ENCODE measurements at places on chromosomes 13 and 19.

- no peak for DNase-seq
Measured at GRCh38 chr13:25821776-25822175, 230.0 kb downstream of the SHISA2 start.

DNA sequence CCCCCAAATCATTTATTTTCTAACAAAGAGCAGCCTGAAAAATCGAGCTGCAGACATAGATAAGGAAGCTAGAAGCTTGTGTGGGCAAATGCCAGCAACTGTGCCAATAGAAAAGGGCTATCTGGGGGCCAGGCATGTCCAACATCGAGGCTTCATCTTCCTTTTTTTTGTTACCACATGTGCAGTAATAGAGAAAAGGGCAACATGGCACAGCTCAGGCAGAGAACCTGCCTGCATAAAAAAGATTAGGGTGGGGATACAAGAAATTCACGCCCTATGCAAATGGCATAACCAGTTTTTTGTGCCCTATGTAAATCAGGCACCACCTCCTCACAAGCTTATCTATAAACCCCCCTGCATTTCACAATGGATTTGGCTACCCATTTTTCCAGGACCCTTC, 60.4 kb upstream of the ABCC4 start:
- DNase-seq = no peak

DNA sequence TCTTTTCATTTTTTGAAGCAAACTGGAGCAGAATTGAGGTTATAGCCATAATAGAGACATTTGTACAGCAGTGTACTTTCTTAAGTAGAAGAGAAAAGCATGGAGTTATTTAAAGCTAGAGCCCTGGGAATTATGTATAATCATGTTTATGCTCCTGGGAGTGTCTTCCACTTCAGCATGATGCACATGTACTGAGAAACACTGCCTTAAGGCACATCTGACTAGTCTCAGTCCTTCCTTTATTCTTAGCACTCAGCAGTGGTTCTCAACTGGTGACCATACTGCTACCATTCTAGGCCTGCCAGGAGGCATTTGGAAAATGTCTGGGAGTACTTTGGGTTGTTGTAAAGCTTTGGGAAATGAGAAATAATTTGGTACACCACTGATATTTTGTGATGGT, 45.8 kb downstream of the VWA8 start:
- DNase-seq = peak; percentile 31

GRCh38 chr13:29260684-29261083, 334.8 kb downstream of the SLC7A1 start:
- DNase-seq = peak; percentile 4

DNA sequence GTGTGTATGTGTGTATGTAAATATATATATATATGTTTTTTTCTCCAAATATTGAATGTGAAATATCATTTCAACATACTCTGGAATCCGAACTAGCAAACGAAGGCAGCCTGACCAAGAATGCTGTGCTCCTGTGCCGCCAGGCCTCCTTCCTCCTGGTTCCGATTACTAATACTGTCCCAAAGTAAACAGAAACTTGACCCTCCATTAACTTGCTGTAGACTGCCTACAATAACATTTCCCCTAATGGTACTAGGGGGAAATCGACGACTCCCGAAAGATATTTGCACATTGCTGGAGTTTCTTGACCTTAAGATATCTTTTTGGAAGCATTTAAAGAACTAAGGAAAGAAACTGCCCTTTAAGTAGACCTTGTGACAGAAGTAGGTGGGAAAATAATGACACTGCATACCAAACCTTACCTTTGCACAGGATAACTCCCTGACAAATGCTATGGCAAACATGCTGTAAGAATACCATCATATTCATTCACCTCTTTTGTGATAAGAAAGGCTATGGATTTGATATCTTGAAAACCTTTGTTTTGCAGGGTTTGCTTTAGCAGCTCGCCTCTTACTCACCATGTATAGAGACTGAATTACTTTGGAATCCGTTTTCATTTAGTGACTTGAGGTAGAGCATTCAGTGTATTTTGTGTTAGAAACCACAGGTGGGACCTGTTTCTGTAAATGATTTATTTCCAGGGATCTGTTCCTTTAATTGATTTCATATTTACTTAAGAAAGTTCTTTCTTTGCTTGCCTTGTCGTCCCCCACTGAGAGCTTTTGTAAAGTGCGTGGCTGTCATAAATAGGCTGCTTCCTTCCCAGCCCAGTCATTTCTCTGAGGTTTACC, 80.1 kb downstream of the KLF5 start:
- peak; percentile 65 for DNase-seq

GRCh38 chr13:78625384-78625783, 22.0 kb upstream of the POU4F1 start:
- DNase-seq = no peak

DNA sequence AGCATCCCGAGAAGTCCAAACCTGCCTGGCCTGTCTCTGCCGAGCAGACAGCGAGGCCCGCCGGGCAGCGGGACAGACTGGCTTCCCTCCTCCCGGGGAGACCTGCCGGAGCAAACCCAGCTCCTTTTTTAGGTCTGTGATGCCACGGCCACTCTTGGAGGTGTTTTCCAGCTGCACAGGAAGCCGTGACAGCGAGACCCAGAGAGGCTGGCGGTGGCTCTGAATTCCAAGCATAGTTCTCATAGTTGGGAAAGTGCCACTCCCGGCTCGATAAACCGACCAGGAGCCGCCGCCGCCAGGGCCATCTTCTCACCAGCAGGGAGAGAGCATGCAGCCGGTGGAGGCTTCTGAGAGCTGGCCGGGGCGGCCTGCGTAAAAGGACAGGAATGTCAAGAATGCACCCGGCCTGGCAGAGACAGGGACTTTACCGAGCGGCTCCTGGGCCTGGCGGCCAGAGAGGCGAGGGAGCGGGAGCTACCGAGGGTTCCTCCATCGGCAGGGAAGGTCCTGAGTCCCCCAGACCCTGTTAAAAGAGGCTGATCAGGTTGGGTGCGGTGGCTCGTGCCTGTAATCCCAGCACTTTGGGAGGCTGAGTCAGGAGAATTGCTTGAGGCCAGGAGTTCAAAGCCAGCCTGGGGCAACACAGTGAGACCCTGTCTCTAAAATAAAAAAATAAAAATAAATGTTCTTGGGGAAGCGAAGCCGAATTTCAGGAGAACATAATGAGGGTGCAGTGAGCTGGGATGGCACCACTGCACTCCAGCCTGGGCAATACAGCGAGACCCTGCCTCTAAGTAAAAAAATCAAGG, 64.9 kb downstream of the GADD45B start:
- peak; percentile 100 for DNase-seq
